ENCODE measurements at places on chromosomes 7 and 10. TPM values are rescaled to one million over a fixed set of nuclear protein-coding genes. Genes with fewer than 3 reads are reported as not detected.
A peak's percentile ranks its signal among the peaks of the same experiment; 100 is the strongest.

- H3K4me3 ChIP-seq, result peak overlapping the region; percentile 16
- H3K27ac ChIP-seq, result peak overlapping the region; percentile 69
- DNase-seq, result peak; percentile 57
- H3K27me3 ChIP-seq, result no peaks in the 10 kb centered on the region
Measured at GRCh38 chr10:126087796-126088505, 191.6 kb downstream of the FANK1 start.

DNA sequence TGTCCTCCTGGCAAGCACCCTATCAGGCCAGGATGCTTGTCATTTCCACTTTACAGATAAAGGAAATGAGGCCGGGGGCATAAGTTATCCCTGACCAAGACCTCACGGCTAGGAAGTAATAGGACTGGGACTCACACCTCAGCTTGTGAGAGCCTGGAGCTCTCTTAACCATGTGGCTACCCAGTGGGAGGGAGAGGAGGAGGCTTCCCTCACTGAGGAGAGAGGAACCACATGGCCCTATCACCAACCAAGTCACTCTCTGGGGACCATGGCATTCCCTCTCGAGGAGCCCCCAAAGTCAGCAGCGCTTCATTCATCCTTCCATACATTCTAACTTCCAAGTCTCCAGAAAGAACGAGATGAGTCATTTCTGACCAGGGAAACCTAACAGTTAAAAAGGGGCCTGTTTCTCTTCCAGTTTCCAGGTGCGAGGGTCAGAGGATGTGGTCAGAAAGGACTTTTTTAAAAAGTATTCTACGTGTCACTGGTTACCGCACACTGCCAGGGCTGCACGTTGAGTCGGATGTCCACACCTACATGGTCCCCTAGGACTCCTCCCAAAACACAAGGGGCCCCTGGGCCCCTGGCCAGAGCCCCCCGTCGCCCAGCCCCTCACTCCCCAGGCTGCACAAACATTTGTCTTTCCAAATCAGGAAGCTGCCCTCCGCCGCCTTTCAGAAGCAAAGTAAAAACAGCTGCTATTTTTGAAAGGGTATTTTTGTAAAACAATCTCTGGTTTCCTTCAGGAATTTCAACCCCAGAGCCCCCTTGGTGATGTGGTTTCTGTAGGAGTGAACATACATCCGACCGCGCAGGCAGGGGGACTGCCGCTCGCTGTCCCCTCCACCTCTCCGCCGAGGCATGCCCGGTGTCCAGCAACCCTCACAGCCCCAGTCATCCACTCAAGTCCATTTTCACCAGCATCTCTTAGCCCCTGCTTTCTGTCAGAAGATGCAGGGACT, 128.2 kb upstream of the CHST15 start:
- H3K27ac ChIP-seq, result no peak overlapping the region
- H3K4me1 ChIP-seq, result peaks cover 9% of the 10 kb centered on the region
- H3K27me3 ChIP-seq, result peaks cover 4% of the 10 kb centered on the region
- H3K4me3 ChIP-seq, result no peak overlapping the region

- H3K4me3 ChIP-seq, result no peak overlapping the region
- no peak overlapping the region for H3K27ac ChIP-seq
- H3K4me1 ChIP-seq, result no peaks in the 10 kb centered on the region
Measured at GRCh38 chr7:16989811-16990413, 108.1 kb upstream of the AGR3 start.

GRCh38 chr7:131244259-131244852, 83.3 kb upstream of the MKLN1 start:
- DNase-seq, result no peak
- no peak overlapping the region for H3K4me3 ChIP-seq

ENKUR gene
- total RNA-seq, result not detected

KCNH2 gene
- 73.7 TPM for total RNA-seq

Measured in glutamatergic neuron (in vitro differentiated cells).